Muscle of back (tissue), 13 donors: ENCODE measurements at places on chromosomes 7 and 10.
A peak's percentile ranks its signal among the peaks of the same experiment; 100 is the strongest.

- no peak for DNase-seq
These were observed 4.4 kb upstream of the SEPHS1 start for GRCh38 chr10:13352519-13352918.

DNA sequence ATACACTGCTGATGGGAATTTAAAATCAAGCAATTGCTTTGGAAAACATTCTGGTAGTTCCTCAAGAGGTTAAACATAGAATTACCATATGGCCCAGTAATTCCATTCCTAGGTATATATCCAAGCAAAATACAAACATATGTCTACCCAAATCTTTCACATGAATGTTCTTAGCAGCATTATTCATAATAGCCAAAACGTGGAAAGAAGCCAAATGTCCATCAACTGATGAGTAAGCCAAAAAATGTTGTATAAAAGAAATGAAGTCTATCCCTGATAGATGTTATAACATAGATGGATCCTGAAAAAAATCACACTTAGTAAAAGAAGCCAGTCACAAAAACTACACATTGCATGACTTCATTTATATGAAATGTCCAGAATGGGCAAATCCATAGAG is 893.0 kb downstream of the SORCS3 start:
- no peak for DNase-seq

DNA sequence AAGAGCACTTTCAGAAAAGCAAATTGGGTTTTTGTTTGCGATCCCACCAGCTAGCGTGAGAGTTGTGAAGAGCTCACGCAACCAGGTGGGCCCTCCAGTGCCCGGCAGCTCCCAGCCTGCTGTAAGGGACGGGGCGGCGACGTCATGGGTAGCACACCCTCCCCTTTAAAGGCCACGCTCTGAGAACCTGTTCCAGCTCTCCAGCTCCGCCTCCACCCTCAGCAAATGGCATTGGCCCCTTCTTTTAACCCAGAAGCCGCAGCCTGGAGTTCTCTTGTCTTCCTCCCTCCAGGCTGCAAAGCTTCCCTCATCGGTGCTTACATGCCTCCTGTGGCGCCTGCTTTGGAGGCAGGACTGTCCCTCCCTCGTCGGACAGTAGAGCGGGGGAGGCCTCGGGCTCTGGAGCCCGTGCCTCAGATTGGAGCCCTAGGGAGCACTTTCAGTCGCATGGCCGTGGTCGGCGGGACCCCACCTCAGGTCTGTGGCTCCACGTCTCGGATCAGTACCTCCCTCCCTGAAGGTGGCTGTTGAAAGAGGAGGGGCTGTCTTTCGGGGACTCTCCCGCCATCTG is 32.9 kb downstream of the WIPI2 start:
- DNase-seq, result no peak

GRCh38 chr7:36132012-36132411 is 21.0 kb upstream of the EEPD1 start:
- DNase-seq, result no peak

DNA sequence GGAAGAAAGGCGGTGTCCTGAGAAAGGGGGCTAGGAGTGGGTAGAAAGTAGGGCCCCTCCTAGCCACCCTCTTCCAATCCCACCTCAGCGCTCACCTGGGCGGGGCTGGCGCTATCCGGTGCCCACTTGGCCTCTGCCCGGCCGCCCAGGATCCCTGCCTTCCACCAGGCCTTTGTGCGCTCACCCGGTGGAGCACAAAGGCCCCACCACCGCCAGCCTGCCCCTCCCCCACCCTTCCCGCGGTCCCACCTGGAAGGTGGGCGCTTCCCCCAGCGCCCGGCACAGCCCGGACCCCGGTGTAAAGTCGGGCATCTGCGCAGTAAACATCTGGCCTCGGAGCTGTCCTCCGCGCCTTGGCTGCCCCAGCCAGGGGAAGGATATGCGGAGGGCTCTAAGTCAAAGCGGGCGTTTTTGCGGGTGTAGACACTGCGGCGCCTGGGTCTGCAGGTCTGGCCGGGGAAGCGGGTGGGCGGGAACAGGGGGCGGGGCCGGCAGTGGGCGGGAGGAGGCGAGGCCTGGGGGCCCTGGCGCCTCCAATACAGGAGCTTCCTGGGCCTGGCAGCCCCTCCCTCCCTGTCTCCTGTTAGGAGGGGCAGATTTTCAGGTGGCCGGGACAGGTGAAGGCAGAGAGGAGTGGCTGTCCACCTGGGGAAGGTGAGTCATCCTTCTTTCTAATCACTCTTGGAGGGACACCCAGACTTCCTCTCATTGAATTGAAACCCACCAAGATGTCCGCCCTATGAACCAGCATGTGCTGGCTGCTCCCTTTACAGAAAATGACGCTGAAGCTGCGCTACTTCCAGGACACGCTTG is 49.3 kb downstream of the PNLIPRP2 start:
- DNase-seq, result no peak

- no peak for DNase-seq
These were observed 59.6 kb upstream of the ZNF32 start for GRCh38 chr10:43708262-43708661.

DNA sequence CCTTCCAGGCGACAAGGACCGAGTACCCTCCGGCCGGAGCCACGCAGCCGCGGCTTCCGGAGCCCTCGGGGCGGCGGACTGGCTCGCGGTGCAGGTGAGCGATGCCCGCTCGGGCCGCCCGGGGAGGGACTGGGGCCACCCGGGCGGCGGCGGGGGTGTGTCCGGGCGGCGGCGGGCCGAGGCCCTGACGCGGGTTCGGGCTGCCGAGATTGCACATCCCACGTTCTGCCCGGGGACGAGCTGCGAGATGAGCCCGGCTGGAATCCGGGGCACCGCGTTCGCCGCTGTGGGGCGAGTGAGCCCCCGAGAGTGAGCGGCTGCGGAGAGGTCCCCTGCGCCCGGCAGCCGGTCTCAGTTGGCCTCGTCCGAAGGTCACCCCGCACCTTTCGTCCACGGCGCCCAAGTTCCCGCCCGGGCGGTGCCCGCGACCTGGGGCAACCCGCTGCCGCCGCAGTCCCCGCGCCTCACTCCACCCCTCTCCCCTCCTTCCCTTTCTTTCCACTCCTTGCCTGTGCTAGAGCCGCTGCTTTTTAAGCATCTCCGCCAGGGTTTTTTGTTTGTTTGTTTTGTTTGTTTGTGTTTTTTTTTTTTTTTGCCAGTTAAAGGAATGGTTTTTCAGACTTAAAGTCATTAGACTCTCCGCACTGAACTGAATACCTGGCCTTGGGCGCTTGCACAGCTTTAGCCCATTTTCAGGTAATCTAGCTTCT is 515 bp downstream of the RALA start:
- DNase-seq, result no peak

GRCh38 chr7:24932389-24932788 is 47.6 kb downstream of the OSBPL3 start:
- DNase-seq, result no peak

GRCh38 chr10:59970396-59971368 is 64.3 kb upstream of the CCDC6 start:
- DNase-seq, result no peak

GRCh38 chr7:116324582-116324981 is 114.2 kb downstream of the TES start:
- no peak for DNase-seq

DNA sequence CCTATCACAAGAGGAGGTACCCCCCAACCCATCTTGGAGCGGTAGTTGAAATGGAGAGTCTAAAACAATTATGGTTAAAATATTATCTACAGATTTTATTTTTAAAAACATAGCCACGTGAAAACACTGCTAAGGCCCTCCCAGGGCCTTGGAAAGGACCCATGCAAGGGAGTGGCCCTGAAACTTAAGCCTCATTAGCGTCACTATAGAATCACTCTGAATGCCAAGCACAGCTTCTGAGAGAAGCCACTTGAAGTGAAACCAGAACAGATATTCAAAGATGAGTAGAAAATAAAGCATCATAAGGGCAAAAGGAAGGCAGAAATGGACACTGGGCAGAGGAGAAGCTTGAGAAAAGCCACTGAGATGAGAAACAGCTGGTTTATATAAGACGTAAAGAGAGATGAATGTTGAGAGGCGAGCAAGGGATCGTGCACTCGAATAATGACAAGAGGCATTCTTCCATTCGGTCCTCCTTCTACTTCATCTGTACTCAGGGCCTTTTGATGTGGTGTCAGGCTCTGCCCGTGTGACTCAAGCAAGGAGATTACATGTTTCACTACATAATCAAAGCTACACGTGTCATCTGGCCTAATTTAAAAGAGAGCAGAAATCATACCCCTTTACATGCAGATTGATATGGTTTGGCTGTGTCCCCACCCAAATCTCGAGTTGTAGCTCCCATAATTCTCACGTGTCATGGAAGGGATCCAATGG is 33.4 kb upstream of the SLC39A12 start:
- DNase-seq, result no peak

- no peak for DNase-seq
These were observed 7.3 kb downstream of the ASB13 start for GRCh38 chr10:5658871-5659618.

- DNase-seq, result no peak
These were observed 58.9 kb downstream of the PIP4K2A start for GRCh38 chr10:22655312-22655981.

DNA sequence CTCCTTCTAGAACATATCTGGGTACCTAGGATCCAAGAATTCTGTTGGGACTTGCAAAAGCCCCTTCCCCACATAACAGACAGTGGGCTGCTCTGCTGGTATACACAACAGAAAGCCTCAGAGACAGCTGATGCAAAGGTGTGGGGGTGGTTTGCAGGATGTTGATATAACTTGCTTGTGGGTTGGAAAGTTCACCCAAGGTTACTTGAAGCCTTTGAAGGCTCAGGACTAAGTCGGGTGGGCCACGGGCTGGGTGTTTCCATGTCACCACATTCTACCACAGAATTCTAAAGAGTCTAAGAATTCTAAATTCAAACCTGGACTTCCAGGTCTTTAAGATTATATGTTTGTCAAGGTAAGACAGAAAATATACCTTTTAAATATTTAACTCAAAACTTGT is 7.4 kb upstream of the NRCAM start:
- no peak for DNase-seq

GRCh38 chr10:84945791-84946190 is 617.4 kb downstream of the CCSER2 start:
- DNase-seq, result no peak

GRCh38 chr7:81604075-81604807 is 165.6 kb downstream of the HGF start:
- DNase-seq, result no peak

- DNase-seq, result no peak
These were observed 60.4 kb downstream of the ARMH3 start for GRCh38 chr10:101995451-101996063.

GRCh38 chr10:1109795-1110673 is 53.8 kb downstream of the WDR37 start:
- peak; percentile 69 for DNase-seq

DNA sequence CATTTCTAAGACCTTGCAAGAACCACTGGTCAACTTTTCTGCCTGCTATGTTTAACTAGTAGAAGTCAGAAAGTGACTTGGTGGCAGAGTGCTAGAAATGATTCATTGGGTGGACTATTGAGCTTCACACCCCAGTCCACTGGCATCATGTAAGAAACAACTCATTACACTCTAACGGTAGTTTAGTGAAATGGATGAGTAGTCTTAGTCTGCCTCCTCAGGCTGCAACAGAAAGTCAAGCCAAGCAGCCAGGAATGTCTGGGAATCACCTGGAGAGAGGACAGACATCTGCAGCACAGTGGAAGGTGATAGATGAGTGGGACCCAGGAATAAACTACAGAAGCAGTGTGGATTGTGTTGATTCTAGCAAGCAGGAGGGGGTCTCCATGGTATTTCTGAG is 125.4 kb downstream of the AUTS2 start:
- DNase-seq, result no peak

DNA sequence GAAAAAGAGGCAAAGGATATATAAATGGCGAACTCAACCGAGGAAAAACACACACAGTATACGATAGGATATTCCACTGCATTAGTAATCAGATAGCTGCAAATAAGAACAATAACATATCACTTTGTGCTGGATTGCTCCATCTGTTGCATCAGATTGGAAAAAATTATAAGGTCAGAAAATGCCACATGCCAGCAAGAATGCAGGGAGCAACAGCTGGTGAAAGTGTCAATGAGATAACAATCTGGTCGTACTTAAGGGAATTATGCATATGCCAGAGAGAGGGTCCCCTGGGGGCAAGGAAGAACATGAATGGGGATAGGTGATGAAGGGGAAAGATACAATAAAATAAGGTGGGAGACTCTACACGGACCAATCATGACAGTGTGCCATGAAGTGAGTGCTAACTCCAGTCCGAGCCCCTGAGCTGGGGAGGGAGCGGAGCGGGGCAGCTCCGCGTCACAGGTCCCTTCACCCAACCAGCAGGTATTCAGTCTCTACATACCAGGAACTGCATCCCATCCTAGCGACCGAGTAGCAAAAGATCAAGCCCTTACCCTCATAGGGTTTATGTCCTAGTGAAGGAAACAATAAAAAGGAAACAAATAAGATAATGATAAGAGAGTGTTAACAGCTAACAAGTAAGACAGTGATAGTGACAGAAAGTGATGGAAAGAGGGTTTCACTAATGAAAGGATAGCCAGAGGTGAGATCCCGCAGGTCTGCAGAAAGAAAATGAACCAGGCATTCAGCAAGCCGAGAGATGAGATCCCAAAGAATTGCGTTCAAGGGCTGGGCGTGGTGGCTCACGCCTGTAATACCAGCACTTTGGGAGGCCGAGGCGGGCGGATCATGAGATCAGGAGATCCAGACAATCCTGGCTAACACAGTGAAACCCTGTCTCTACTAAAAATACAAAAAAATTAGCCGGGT is 9.4 kb downstream of the MPP7 start:
- DNase-seq, result no peak

DNA sequence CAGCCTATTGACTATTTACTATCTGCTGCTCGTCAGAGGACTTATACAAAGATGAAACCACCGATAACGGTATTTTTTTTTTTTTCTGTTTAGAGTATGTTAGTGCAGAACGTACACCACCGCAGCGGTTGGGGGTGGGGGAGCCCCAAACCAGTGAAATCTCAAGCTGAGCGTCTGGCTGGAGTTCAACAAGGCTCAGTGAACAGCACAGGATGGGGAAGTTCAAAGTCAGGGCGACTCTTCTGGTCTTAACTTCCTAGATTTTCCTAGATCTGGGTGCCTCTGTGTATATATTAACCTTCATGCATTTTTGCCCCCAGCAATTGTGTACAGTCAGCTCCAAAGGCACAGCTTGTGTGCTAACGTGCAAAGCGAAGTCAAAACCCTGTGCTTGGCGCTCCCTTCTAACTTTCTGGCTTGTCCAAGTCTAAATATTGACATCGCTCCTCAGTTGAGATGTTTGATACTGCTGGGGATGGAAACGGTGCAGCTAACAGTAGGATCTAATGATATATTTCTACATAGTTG is 1.1 kb downstream of the RHOBTB1 start:
- DNase-seq, result peak; percentile 54

- no peak for DNase-seq
These were observed 11.6 kb downstream of the UCMA start for GRCh38 chr10:13222566-13222965.

DNA sequence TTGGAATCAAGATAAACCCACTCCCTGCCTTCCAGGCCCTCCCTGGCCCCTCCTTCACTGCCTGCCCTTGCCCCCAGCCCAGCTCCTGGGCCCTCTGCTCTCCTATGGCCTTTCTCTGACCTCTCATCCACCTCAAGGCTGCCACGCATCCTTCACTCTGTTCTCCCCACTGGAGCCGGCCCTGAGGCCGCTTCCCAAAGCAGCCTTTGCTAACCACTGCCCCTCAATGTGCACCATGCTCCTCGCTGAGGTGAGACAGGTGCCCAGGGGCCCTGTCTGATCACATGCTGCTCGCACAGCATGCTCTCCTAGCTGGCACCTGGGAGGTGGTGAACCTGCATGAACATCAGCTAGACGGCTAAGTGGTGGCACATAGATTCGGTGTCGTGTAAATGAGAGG is 138.5 kb upstream of the RET start:
- DNase-seq, result no peak

- DNase-seq, result no peak
These were observed 83.7 kb downstream of the KIF20B start for GRCh38 chr10:89785095-89785494.

GRCh38 chr7:5869691-5870090 is 10.9 kb upstream of the OCM start:
- DNase-seq, result no peak
